ENCODE measurements at places on chromosomes 1 and 21.

GRCh38 chr1:14800500-14801076, 202.1 kb downstream of the KAZN start:
- no peak for DNase-seq

GRCh38 chr1:22869325-22869724, 103.3 kb downstream of the LACTBL1 start:
- DNase-seq: no peak

DNA sequence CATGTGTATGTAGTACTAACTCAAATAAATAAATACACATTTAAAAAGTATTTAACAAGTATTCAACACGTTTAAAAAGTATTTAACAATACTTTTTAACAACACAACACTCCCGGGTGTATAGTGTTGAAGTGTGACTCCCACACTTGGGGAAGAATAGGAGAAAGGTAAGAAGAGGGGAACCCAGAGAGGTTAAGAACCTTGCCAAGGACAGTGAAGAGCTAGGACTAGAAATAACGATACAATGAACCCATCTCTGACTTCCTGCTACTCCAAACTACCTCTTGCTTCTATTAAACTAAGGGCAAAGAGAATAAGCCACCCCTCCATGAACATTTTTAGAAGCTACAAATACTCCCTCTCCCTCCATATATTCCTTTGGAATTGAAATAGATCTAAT, 1.7 kb upstream of the GFI1 start:
- no peak for DNase-seq

GRCh38 chr1:47351305-47351704, 17.7 kb downstream of the CMPK1 start:
- DNase-seq: no peak

GRCh38 chr1:232335261-232335660, 294.7 kb downstream of the SIPA1L2 start:
- DNase-seq: no peak
